Activated T-cell treated with anti-CD3 and anti-CD28 coated beads for 24 hours (primary cell): ENCODE measurements at places on chromosomes 1 and 21.

DNA sequence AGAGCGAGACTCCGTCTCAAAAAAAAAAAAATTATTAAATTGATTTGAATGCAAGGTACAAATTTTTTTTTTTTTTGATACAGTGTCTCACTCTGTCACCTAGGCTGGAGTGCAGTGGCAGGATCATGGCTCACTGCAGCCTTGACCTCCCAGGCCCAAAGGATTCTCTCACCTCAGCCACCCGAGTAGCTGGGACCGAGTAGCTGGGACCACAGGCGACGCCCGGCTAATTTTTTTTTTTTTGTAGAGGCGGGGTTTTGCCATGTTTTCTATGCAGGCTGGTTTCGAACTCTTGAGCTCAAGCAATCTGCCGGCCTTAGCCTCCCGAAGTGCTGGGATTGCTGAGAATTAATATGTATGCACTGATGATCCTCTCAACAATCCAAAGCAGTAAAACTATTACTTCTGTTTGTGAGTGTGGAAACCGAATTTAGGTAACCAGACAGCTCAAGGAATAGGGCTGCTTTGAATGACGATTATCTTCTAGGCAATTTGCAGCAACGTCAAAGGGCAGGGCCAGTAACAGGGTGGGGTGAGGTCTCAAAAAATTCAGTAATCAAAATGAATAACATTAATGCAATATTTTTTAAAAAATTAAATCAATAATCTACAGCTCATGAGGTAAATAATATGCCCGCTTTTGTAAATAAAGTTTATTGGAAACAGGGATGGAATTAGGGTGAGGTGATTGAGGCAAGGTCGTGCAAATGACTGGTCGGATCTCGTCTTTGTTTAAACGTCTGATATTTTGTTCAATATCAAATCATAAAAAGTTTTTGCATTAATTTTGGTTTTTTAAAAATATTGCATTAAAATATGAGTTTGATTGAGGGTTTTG is 1.2 kb downstream of the CLSPN start:
- no peak for DNase-seq

- no peak for DNase-seq
Observed at GRCh38 chr1:56355422-56355821, 223.9 kb downstream of the PLPP3 start.

- no peak for DNase-seq
Observed at GRCh38 chr1:108718927-108719655, 6.4 kb downstream of the FNDC7 start.

GRCh38 chr1:159203610-159204009 is 1.1 kb upstream of the ACKR1 start:
- no peak for DNase-seq

DNA sequence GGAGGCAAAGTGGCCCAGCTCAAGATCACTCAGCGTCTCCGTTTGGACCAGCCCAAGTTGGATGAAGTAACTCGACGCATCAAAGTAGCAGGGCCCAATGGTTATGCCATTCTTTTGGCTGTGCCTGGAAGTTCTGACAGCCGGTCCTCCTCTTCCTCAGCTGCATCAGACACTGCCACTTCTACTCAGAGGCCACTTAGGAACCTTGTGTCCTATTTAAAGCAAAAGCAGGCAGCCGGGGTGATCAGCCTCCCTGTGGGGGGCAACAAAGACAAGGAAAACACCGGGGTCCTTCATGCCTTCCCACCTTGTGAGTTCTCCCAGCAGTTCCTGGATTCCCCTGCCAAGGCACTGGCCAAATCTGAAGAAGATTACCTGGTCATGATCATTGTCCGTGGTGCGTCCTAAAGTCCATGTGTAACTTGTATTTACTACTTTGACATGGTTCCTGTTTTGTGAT is 2.7 kb downstream of the RBM15 start:
- DNase-seq: no peak

- no peak for DNase-seq
Observed at GRCh38 chr1:240031009-240031408, 60.7 kb upstream of the FMN2 start.

DNA sequence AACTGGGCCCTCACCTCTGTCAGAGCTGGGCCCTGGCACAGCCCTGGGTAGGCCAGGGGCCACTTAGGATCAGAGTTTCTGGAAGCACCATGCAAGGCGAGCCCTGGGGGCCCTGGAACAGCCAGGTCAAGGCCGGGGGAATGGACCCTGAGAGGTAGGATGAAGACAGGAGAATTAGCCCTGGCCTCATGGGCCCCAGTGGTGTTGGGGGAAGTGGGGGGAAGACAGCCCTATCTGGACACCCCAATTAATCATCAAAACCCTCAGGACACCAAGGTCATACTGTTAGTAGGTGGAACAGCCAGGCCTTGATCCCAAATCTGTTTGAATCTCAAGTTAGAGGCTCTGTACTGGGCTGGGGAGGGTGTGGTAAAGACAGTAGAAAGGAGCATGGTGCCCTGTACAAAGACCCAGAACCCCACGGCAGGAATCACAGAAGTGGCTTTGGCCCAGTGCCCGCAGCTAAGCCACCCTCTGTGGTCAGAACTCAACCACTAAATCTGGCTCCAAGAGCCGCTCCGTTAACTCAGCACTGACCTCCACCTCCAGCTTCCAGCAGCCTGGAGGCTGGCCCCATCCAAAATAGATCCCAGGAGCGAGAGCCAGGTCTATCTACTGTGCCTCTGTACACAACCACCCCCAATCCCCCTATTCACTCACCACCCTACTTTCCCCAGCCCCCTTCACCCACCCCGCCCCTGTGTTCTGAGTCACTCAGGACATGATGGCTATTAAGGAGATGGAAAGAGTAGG is 14.0 kb upstream of the TRIM63 start:
- DNase-seq: no peak

DNA sequence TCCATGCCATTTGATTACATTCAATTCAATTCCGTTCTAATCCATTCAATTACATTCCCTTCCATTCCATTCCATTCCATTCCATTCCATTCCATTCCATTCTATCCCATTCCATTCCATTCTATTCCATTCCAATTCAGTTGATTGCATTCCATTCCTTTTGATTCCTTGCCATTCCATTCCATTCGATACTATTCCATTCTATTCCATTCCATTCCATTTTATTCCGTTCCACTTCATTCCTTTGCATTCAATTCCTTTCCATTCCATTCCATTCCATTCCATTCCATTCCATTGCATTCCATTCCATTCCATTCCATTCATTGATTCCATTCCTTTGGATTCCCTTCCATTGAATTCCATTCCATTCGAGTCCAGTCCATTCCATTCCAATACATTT is 2574.0 kb upstream of the TPTE start:
- no peak for DNase-seq

DNA sequence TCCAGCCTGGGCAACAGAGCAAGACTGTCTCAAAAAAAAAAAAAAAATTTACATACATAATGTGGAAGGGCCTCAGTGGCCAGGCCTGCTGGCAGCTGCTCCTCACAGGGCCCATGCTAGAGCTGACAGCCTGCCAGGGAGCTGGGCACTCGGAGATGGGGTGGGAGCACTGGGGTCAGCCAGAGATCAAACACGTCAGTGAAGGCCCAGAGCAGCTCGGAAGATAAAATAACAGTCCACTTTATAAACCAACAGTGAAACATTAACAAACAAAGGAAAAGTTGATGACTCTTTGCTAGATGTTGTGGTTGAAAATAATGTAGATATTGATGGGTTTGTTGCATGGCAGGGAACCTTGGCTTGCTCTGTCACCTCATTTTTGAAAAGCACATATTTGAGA is 42.7 kb downstream of the ATP5PF start:
- DNase-seq: no peak

GRCh38 chr1:7538033-7538432 is 233.1 kb upstream of the VAMP3 start:
- DNase-seq: no peak

- DNase-seq: no peak
Observed at GRCh38 chr1:46613661-46614603, 2.7 kb downstream of the MOB3C start.

- DNase-seq: no peak
Observed at GRCh38 chr1:209583408-209583807, at the start of gene CAMK1G. TSS of gene CAMK1G (plus strand) at chr1:209583714. CDS start at chr1:209594984, 11,270 bp downstream.

DNA sequence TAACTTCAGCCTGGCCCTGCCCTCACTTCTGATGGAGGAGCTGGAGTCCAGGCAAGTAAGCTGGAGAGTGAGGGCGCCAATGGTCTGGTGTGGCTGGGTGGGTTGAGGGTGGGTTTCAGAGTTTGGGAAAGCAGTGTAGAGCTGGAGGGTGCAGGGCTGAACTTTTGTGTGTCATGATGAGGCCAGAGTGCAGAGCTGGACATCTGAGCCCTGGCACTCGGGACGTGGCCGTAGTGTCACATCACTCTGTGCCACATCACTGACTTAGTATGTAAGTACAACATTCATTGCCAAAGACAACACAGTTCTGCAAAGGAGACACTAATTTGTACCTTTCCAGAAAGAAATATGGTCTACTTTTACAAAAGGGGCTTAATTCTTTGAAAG is 15.8 kb downstream of the SPATA46 start:
- no peak for DNase-seq

DNA sequence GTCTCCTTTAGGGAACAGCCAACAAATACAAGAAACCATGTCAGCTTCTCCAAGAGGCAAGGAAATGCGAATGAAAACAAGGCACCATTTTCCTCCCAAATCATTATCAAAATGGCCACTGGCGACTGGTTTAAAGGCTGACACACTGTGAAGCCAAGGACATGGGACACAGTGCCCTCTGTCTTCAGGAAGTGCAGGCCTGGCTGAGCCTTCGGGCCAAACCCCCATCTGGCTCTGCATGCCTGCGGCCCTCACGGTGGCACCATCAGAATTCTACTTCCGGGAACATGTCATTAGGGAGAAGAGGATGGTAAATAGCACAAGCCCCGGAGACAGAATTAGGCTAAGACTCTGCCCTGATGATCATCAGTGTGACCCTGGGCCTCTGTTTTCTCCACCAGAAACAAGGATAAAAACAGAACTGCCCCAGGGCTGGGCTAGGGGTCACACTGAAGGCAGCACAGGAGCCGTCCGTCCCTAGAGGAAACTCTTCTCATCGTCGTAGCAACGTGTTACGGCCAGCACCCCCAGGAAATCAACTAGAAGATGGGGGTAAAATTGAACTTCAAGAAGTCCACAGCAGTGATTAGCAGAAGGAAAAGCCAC is 103.5 kb downstream of the NPHP4 start:
- no peak for DNase-seq

- peak; percentile 75 for DNase-seq
Observed at GRCh38 chr21:45478115-45478801, 64.0 kb downstream of the SLC19A1 start.

GRCh38 chr1:234393190-234393589 is 19.9 kb downstream of the COA6 start:
- no peak for DNase-seq

GRCh38 chr1:16418823-16419425 is 18.3 kb downstream of the SPATA21 start:
- DNase-seq: no peak

DNA sequence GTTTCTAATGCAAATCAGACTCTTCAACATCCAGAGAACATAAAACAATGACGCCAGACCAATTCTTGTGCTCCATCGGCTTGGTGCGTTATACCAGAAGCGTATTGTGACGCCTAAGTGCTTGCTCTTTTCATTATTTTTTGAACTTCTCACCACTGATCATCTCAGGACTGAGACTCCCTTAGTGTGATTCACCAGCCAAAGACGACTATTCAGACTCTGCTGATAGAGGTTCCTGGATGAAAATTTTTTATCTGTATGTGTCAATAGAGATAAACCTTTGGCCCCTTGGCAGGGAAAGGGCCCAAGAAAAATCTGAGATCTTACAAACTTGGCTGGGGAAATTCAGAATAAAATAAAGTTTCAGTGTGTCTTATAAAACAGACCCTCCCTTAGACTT is 856 bp upstream of the GREM2 start:
- no peak for DNase-seq

GRCh38 chr1:171718216-171718615 is 23.6 kb downstream of the VAMP4 start:
- no peak for DNase-seq

- no peak for DNase-seq
Observed at GRCh38 chr1:151924691-151925587, 15.6 kb upstream of the THEM4 start.

DNA sequence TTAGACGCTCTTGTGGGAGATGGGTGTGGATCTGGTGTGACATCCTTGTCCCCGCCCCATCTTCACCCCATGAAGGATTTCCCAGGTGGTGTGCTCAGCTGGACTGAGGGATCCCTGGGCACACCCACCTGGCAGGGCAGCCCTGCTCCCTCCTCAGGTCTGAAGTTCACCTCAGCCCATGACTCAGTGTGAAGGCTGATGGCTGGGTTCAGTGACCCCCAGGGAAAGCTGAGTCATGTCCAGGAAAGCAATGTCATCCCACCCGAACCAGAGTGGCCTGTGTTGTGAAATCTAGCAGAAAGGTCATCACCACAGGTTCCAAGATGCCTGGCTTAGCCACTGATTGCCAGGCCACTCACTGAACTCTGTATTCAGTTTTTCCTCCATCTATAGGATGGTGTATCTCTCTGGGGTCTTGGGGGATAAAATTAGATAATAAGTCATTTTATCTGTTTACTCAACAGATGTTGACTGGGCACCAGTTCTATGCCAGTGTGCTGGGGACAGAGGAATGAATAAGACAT is 97.7 kb upstream of the JUN start:
- no peak for DNase-seq

DNA sequence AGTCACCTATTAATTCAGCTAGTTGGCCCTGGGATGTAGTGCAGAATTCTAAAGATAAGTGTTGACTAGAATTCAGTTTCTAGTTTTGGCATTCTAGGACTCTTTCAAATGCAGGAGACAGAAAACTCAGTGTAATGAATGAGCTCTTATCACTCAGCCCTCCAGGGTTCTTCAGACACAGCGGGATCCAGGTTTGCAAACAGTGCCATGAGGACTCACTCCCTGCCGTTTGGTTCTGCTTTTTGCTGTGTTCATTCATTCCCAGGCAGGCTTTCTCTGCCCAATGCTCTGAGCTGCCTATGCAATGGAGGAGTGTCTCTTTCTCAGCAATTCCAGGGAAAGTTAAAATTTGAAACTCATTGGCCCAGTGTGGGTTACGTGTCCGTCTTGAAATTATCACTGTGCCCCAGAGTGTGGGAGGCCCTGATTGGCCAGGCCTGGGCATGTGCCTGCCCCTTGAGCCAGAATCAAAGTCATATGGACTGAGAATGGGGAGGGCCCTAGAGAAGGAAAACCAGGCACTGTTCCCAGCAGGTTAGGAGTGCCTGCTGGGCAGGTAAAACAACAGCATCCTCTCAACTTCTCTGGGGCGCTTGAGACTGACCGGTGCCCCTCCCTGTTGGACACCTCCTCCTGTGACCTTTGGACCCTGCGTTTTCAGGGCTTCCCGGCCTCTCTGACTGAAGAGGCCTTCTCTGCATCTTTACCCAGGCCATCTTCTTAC is 43.4 kb downstream of the TMEM51 start:
- no peak for DNase-seq

DNA sequence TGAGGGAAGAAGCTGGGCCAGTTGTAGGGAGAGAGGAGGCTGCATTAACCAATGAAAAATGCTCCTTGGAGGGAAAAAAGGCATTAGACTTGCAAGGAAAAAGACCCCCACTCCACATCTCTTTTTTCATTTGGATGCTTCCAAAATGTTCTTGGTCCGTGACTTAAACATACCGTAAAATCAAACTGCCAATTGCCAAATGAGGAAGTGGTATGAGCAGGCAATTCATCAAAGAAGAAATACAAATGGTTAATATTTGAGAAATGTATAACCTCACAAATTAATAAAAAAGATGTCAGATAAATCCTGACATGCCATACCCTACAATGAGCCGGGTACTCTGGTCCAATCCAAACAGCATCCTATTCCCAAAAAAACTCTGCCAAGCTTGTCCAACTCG is 30.6 kb downstream of the KANK4 start:
- no peak for DNase-seq
